Stimulated activated CD4-positive, alpha-beta T cell treated with anti-CD3 and anti-CD28 coated beads, Interleukin-1b, Interleukin-23, amount 100 ng/mL, for 4 hours (primary cell): ENCODE measurements at places on chromosomes 12 and 14.

GRCh38 chr12:126051611-126052107 lies 986.4 kb downstream of the AACS start:
- DNase-seq, result no peak

DNA sequence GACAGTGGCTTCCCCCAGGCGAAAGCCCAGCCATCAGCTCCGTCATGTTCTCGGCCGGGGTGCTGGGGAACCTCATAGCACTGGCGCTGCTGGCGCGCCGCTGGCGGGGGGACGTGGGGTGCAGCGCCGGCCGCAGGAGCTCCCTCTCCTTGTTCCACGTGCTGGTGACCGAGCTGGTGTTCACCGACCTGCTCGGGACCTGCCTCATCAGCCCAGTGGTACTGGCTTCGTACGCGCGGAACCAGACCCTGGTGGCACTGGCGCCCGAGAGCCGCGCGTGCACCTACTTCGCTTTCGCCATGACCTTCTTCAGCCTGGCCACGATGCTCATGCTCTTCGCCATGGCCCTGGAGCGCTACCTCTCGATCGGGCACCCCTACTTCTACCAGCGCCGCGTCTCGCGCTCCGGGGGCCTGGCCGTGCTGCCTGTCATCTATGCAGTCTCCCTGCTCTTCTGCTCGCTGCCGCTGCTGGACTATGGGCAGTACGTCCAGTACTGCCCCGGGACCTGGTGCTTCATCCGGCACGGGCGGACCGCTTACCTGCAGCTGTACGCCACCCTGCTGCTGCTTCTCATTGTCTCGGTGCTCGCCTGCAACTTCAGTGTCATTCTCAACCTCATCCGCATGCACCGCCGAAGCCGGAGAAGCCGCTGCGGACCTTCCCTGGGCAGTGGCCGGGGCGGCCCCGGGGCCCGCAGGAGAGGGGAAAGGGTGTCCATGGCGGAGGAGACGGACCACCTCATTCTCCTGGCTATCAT lies 663 bp downstream of the PTGER2 start:
- no peak for DNase-seq

DNA sequence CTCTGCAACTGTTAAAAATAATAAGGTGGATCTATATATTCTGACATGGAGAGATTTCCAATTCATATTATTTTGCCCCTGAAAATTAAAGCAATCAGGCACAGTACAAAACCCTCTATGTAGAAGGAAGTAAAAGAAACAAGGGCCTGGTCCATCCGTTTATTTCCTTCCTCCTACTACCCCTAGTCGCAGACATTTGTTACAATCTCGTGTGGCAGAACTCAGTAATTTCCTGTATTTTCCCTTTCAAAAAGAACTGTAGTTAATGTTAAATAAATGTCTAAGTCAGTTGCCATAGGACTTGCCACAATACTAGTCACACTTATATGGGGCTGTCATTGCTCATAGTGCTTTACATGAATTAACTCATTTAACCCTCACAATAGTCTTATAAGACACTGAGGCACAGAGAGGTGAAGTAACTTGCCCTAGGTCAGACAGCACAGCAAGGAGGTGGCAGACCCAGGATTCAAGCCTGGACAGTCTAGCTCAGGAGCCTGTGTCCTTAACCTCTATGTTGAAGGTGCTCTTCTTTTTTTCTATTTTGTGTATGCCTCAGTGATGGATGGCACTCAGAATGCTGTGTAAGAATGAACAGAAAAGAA lies 24.2 kb downstream of the NINJ2 start:
- no peak for DNase-seq

- no peak for DNase-seq
These were observed 293.3 kb upstream of the TMPO start for GRCh38 chr12:98222135-98222534.

DNA sequence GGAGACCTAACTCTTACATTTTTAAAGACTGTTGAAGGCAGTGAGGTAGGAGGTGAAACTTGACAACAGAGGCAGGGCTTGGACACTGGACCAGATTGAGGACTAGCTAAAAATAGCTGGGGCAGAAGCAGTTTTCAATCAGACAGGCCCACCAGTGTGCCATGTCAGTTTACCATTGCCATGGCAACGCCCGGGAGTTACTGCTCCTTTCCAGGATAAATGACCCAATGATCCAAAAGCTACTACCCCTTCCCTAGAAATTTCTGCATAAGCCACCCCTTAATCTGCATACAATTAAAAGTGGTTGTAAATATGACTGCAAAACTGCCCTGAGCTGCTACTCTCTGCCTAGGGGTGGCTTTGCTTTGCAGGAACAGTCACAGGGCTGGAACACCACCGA lies 53.2 kb upstream of the PKP2 start:
- no peak for DNase-seq

DNA sequence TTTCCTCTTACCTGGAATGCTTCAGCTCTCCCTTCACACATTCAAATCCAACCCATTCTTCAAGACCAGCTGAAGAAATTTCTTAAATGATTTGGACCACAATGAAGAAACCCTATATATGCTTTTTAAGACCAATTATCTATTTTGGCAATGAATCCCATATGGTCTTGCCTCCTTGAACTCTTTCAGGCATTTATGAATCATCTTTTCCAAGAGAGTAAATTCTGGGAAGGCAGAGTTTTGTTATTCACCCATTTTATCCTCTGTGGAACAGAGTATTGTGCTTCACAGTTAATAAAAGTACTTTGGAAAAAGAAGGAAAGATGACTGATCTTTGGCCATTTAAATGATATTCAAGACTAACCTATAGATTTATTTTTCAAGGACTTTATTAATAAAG lies 14.0 kb downstream of the GIT2 start:
- no peak for DNase-seq

- DNase-seq, result no peak
These were observed 366.6 kb upstream of the TMEM132C start for GRCh38 chr12:127900386-127900785.

DNA sequence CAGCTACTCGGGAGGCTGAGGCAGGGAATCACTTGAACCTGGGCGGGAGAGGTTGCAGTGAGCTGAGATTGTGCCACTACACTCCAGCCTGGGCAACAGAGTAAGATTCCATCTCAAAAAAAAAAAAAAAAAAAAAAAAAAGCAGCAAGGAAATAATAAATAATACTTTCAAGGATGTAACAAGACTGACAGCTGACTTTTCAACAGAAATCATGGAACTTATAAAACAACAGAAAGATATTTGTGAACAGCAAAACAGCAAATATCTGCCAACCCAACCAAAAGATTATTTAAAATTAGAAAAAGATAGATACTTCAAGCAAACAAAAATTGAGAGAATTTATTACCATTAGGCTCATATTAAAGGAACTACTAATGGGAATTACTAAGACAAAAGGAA lies 115.1 kb downstream of the TSHR start:
- no peak for DNase-seq

DNA sequence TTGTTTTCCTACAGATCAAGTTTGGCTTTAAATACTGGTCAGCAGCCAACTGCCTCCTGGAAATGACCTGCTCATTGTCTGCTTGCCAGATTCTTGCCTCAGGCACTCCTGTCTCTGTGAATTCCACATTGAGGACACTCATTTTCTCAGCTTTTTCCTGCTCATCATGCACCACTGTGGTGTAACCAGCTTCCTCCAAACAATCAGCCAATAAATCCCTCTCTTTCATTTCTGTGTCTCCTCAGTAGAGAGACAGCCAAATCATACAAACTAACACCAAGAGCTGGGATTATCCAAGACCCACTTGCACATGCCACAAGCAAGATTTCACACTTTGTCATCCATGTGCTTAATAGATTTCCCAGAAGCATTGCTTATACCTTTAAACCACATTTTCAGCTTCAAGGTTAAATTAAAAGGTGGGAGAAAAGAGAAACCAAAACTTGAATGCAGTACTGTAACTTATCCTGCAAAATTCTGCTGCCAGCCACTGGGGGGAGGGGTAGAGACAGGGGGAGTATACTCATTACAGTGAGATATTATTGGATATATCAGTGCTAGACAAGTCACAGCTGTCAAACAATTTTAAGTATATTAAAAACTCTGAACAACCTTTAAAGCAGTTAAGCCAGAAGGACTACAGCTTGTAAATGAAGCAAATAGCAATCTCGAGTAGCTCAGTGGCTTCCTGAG lies 105.0 kb downstream of the PPP2R5E start:
- DNase-seq, result peak; percentile 8

DNA sequence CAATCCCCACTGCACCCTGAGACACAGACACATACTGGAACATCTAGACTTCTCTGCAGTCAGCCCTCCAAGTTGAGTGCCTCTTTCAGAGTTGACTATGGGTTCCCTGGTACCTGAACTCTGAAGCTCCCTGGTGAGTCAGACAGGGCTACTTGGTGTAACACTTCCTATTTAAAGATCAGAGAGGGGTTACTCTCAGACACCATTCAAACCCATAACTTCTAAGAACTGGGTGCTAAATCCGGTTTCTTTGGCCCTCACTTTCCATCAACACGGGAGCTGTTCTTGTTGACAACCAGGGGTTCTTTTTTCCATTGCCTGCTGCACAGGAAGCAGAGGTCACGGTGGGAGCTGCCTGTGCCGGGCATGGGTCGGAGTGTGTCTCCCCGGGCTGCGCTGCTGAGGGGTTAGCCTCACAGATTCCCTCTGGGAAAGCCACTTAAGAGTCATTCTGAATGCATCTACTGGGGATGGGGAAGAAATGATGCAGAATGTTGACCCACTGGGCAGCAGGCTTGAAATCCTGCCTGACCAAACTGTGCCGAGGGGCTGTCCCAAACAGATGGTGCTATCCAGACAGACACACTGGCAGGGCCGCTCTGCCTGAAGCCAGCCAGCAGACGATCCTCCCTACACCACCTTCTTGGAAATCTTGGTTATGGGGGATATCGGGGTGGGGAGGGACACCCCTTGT lies 74.1 kb downstream of the PITPNM2 start:
- peak; percentile 8 for DNase-seq

DNA sequence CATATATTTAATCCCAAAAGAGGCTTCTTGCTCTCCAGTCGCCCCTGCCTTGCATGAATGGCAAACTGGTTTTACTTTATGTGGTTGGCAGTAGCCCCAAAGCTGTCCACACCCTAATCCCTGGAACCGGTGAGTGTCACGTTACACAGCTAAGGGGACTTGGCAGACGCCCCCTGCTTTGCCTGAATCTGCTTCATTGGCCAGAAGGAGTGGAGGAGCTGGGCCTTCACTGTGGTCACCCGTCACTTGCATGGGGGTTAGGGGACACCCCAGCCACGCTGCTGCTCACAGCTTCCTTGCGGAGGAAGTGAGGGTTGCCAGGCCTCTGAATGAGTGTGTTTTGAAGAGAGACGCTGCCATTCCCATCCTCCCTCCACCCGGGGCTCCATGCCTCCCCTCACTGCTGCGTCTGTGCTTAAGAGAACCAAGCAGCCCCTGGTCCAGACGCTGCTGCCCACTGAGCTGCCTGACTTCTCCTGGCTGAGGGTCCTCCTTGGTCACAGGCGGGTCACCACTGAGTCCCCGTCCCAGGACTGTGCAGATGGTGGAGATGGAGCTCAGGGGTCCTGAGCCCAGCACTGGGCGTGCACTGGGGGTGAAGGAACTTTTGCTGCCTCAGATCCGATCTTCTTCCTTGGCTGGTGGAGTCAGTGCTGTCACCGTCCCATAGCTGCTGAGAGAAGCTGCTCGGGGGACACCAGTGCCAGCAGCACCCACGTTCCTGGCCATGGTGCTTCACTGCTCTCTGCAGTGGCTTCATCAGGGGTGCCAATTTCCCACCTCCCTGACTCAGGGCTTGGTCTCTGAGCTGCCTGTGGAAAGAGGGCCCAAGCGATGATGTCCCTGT lies 39.8 kb downstream of the GALNT9 start:
- DNase-seq, result no peak

DNA sequence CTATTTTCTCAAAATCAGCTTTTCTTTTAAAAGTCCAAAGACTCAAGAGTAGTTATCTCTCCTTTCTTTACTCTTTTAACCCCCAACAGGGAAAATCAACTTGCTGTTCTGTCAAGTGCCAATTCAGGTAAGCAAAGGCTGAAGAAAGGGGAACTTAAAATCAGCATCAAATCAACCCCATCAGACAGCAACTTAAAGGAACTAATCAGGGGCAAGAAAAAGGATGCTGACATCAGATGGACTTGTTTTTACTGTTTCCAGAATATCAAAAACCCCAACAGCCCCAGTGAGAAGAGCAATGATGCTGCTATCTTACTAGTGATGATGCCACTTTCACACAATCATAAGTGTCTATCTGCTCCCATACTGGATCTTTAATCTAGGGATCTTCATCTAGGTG lies 3.4 kb downstream of the BAZ2A start:
- DNase-seq, result no peak

GRCh38 chr12:50628394-50628793 lies 123.6 kb downstream of the DIP2B start:
- DNase-seq, result no peak

- DNase-seq, result no peak
These were observed 20.9 kb downstream of the PUS7L start for GRCh38 chr12:43737646-43738045.

GRCh38 chr12:127106041-127106440 lies 1160.9 kb upstream of the TMEM132C start:
- no peak for DNase-seq

DNA sequence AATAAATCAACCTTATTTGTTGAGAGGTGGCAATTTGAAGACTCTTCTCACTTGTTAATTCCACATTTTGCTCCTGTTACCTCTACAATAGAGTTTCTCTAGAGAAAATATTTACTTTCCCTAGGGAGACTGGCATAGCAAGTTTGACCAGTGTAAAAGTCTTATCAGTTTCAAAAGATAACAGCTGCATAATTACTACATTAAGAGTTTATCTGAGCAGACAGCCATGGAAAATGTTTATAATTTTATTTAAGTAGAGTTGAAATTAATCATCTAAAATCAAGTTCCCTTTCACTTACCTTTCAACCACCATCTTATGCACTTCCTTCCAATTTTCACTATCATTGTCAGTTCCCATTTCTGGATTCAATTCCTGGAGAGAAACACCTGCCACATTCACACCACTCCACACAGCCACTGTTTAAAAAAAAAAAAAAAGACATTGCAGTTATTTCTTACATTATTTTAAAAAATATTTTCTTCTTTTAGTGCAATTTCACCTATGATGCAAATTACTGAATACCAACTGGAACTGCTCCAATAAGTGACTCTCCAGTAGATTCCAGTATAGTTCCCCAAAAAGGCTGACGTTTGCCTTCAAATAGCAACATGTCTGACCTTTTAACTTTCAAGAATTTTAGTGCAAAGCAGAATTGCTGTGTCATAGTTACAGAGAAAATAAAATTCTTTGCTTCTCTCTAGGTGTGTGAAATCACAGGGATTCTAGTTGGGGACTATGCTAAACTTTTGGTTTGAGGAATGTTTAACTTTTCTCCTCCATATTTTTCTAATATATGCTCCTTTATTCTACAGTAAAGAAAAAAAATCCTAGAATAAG lies 19.4 kb downstream of the LDHB start:
- DNase-seq, result no peak

- no peak for DNase-seq
These were observed 124.0 kb downstream of the PDE3A start for GRCh38 chr12:20492251-20492760.

DNA sequence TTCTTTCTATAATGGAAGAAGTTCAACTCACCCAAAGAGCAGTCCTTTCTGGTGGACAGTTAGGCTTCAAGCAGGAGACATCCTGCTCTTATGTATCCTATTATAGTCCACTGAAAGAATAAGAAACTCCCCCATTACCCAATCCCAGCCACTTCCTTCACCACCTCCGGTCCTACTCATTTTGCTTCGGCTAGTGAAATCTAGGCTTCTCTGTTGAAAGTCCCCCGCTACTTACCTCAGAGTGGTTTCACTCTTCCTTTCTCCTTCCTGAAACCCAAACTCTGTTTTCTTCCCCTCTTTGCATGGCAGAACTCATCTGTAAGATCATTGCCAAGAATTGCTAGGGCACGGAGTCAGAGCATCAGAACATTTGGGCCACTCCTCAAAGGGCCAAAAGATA lies at the start of gene GPR84:
Gene GPR84 (minus strand): TSS at position 74 of the 400 bp plus-strand sequence. CDS start 635 bp downstream, outside the sequence.
- DNase-seq, result no peak
